Thoracic aorta (tissue), 2 donors: ENCODE measurements at places on chromosomes 13 and 19.

DNA sequence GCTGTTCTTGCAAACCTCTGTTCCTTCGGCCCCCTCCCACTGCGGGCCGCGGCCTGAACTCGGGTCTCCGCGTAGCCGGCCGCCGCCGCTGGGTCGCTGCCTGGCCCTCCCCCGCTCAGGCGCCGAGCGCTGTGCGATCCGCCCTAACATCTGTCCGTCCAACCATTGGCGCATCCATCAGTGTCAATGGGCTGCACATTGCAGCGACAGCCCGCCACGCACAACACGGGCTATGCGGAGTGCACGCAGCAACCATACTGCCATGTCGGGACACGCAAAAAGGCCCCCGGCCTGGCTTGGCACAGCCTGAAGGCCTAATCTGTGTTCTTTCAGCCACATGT is 2.6 kb upstream of the TSHZ3 start:
- no peak for DNase-seq

GRCh38 chr13:105202354-105202753 is 1333.1 kb downstream of the EFNB2 start:
- no peak for DNase-seq

GRCh38 chr19:13981467-13981866 is 24.7 kb downstream of the RFX1 start:
- no peak for DNase-seq

- no peak for DNase-seq
These were observed 52.3 kb downstream of the PTPRS start for GRCh38 chr19:5288347-5288739.

- no peak for DNase-seq
These were observed 31.4 kb downstream of the PPP5C start for GRCh38 chr19:46378268-46378667.

DNA sequence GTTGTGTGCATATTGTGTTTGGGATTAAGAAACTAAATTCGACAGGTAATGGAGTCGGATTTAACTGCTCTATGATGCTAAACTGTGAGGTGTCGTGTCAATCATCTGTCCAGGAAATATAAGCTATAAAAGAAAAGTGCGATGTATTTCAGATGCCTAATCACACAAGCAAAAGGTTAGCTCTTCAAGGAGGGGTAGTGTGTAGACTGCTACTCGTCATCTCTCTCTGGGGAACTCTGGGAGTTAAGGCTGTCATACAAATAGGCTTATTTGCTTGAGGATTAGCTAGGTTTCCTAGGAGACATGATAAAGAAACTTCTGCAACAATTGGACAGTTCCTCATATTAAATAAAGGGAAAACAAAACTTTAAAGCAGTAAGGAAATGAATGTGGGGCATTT is 462.1 kb downstream of the OLFM4 start:
- no peak for DNase-seq

GRCh38 chr19:45140144-45140503 is 20.7 kb downstream of the NKPD1 start:
- DNase-seq = no peak
